ENCODE measurements at places on chromosomes 7 and 10. TPM values are rescaled to one million over a fixed set of nuclear protein-coding genes. Genes with fewer than 3 reads are reported as not detected.
A peak's percentile ranks its signal among the peaks of the same experiment; 100 is the strongest.

LIPJ gene
- 0.09 TPM for total RNA-seq

SLC13A1 gene
- total RNA-seq: not detected

HTR7 gene
- 0.25 TPM for total RNA-seq

DNA sequence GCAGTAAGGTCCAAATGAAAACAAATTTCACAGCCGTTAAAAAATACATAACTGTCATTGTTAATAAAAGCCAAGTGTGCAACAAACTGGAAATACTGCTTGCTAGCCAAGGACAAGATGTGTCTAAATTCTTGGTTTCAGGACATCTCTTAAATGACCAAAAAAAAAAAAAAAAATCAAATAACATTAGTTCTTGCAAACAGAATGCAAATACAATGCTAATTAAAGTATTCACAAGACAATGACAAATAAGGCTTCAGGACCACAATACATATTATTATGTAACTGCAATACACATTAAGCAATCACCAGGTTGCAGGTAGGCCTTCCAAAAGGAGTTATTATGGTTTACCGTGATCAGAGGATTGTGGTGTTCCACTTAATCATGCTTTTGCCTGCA is 3.6 kb downstream of the ARHGAP21 start:
- DNase-seq: no peak

GRCh38 chr10:47451273-47451997 is 32.5 kb downstream of the ANXA8 start:
- DNase-seq: no peak

DNA sequence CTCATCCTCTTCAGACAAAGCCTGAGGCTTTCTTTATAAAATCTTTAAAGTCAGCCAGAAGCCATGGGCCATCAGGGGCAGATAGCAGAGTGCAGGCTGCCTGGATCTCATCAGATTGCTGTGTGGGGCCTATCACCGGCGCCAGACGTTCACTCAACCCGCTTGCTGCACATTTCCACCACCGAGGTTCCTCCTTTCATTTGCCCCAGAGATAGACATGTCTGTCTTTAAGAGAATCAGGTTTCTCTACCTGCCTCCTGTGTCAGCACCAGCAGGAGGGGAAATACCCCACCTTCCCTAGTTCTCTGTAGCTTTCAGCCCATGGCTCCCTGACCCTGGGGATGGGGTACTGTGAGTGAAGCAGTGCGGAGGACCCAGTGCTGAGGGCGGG is 22.0 kb downstream of the SLC18A2 start:
- DNase-seq: no peak

DNA sequence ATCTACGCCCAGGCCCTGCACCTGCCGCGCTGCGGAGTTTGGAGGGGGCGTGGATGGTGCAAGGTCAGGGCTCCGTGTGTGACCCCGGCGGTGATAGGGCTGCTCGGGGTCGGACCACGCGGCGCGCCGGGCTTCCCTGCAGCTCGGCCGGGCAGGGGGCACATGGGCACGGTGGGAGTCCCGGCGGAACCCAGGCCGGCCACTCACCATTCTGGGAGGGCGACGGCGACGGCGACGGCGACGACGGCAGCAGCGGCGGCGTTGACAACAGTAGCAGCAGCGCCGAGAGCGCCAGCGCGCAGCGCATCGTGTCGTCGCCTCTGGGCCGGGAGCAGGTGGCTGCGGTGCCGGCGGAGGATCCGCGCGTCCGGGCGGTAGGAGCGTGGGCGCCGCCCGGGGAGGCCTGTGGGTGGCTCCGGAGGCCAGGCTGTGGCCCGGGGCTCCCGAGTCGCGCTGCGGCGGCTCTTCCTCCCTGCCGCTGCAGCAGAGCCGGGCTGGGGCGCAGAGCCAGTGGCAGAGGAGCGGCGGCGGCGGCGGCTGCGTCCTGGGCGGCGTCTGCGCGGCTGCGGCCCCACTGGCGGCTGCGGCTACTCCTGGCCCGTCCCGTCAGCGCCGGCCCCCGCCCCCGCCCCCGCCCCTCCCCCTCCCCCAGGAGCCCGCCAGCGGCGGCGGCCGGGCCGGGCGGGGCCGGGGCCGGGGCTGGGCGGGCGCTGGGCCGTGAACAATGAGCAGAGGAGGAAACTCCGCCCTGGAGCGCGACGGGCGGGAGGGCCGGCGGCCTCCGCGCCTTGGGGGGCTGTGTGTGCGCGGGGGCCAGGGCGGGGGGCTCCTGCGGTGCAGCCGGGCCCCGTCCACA is at the start of gene PODXL:
Gene PODXL (minus strand): TSS at position 576 of the 856 bp plus-strand sequence. CDS start 269 bp downstream, at position 307.
- peak; percentile 39 for DNase-seq

DNA sequence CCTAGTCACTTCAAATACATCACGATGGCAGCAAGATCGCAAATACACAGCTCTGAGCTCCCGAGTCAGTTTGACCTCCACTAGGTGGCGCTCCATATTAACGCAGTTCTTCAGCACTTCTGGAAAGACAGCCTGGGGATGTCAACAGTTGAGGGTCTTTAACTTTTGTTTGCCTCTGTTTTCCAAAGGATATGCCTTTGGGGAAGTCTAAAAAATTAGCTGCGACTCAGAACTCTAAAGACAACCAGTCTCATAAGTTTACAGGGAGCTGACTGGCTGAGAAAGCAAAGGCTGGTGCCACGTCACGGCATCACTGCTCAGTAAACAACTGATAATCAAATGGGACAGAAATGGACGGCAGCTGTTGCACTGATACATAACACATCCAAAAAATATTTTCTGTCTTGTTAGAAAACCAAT is 458.8 kb downstream of the SORCS1 start:
- DNase-seq: peak; percentile 45

- no peak for DNase-seq
Measured at GRCh38 chr7:135200821-135201331, 10.4 kb downstream of the WDR91 start.

DNA sequence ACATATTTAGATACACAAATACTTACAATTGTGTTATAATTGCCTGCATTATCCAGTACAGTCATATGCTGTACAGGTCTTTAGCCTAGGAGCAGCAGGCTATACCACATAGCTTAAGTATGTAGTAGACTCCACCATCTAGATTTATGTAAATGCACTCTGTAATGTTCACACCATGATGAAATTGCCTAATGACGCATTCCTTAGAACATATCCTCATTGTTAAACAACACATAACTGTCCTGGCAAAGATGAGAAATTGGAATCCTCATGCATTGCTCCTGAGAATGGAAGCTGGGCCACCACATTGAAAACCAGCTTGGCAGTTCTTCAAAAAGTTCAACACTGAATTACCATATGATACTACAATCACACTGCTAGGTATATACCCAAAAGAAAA is 1002.8 kb upstream of the CELF2 start:
- no peak for DNase-seq
